ENCODE measurements at places on chromosomes 2 and 18.

DNA sequence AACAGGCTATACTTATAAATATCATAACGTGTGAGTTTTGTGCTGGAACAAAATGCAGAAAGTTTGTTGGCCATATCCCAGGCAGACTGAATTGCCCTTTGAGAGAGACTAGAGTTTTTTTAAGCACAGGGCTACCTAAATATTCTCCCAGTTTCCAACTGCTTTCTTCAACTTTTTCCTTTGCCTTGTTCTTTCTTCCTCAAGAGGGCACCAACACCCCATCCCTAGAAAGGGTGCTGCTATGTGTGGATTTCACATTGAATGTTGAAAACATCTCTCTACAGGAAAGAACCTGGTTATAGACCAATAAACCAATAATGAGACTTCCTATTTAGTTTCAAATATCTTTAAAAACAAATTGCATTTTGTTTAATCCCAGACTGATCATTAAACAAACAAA lies 87.9 kb downstream of the ICOS start:
- DNase-seq: no peak

GRCh38 chr18:47677952-47678351 lies 252.5 kb downstream of the SMAD2 start:
- no peak for DNase-seq

DNA sequence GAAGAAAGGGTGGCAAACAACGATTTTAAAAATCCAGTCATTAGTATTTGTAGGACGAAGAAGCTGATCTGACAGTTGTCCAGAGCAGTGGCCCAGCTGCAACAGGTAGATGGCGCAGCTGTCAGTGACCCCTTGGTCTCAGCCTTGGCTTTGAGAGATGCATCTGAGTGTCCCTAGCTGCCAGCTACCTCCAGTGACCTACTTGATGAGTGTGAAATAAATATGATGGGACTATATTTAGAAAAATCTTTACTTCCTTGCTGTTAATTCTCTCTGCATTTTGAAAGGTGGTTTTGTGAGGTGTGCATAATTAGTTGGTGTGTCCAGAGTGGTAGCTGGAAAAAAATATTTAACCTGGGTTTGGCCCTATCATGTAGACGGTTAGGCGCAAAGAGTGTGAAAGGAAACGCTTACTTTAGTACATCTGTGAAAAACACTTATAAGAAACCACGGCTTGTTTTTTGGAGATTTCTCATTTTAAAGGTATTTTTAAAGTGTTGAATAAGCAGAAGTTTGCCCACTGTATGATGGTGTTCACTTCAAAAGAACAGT lies 963 bp downstream of the INPP1 start:
- DNase-seq: no peak

DNA sequence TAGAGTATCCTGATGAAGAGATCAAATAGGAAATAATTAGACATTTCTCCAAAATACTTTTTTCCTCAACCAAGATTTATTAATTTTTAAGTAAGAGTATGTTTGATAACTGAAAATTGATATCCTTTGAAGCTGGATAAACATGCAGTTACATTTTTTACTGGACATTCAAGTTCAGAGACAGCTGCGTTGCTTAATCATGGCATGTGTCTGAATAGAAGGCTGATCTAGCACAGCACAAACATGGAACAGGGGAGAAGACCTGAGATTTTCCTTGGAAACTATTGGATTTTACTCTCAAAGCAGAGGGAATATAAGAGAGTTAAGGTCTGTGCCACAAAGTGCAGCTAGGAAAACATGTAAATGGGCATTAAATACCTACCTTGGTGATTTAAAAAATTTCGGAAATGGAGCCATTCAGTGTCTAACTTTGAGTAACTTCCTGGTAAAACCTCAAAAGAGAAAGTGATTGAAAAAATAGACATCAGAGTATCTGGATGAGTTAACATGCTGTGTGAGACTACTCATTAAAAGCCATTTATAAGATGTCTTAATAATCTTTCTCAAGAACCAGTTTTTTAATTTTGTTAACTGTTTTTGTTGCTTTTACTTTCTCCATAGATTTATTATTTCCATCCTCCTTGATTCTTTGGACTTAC lies 31.8 kb downstream of the CRIM1 start:
- DNase-seq: no peak

- DNase-seq: no peak
Observed at GRCh38 chr2:103887625-103888024, 966.3 kb upstream of the POU3F3 start.

- no peak for DNase-seq
Observed at GRCh38 chr2:176589825-176590440, 320.7 kb downstream of the MTX2 start.

DNA sequence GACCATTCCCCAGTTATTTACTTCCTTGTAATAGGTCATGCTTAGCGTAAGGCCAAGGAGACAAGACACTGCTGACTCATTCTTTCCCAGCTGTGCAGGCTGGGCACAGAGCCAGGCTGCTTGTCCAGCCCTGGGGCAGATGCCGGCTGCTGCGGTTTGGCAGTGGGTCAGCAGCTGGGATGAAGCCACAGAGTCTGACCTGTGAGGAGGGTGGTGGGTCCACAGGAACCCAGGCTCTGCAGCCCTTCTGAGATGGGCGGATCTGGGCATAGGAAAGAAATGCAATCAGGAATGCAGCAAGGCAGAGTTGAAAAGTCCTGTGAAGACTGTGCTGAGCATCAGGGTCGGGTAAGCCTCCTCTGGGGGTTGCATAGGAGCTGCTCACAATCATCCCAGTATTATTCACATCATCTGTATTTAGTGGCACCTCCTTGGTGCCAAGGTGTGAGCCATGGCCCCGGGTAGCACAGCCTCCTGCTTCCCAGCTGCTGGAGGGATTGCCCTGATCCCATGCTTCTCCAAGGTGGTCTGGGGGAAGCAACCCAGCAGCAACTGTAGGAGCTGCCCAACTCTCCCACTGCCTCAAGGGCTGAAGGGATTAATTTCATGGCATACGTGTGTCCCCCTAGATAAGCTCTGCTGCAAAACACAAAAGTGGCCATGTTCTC lies 139.0 kb downstream of the DDX1 start:
- no peak for DNase-seq

GRCh38 chr2:168137510-168138180 lies 109.8 kb downstream of the STK39 start:
- no peak for DNase-seq

DNA sequence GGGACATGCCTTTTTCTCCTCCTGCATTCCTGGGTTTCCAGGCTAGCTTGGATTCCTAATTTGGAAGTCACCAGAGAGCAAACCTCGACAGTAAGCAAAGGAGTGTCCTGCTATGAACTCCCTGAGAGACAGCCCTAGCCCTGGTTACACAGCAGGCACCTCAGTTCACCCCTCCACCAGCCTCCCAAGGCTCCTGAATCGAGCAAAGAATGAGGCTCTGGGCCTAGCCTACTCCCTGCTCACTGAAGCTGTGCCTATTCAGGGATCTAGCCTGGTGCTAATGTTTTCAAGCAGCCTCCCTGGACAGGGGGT lies 66.7 kb upstream of the RMDN2 start:
- DNase-seq: no peak

GRCh38 chr2:33891616-33892015 lies 292.5 kb upstream of the FAM98A start:
- no peak for DNase-seq

DNA sequence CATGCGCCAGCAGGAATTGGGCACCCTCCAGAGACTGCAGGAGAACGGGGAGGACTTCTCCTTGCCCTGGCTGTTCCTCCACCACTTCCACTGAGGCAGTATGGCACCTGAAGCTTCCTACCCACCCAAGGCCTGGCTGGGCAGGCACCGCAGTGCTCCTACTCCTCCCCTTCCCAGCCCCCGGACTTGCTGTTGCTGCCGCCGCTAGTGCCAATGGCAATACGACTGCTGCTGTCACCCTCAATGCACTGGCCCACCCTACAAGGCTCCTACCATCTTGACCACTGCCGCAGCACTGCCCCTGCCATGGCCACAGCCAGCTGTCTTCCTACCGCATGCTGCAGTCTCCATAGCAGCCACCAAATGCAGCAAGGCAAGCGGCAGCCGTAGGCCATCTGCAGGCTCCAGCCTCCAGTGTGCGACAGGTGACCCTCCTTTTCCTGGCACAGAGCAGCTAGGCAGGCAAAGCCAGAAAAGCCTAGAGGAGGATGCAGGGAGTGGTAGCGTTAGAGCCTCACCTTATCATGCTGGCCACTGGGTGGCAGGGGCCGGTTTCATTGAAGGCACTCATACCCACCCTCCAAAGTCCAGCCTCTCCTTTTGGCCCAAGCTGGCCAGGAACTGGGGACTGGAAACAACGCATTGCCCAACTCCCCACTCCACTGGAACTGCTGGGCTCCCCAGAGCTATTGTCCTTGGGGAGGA lies 47.4 kb upstream of the ANKRD62 start:
- DNase-seq: no peak

GRCh38 chr2:25275575-25275965 lies 66.2 kb downstream of the DNMT3A start:
- DNase-seq: no peak

- no peak for DNase-seq
Observed at GRCh38 chr2:174892546-174892945, 112.6 kb downstream of the CHN1 start.

DNA sequence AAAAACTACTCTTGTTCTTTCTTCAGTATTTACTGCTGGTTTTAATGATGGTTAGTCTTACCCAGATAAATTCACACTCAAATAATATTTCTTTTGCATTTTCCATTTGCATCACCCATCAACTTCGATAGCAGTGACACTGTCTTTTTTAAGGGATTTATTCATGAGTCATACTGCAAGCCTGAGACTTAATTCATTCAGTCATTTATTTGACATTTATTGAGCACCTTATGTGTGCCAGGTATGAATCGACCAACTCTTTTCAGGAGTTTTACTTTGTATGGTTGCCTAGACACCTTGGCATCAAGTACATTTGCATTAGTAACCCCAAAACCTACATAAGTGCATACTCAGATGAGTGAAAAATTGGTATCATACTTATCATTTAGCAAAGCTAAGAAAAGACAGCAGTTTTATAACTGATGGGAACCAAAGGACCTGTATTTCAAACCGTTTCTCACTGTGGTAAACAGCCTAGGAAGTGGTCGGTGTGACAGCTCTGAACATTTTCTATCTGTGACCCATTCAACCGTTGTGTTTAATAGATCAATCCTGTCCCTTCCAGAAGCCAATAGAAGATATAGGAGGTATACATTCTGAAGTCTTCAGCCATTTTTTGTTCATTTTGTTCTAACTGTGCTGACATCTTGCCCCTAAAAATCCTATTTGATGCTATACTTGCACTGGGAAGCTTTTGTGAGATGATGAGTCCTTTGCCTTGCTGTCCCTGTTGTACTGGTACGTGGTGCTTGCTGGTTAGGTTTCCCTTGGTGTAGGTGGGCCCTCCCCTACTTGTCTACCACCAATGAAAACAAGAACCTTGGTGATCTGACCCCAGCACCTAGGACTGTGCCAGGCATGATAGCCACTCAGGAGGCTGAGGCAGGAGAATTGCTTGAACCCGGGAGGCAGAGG lies 484.7 kb upstream of the RAB12 start:
- no peak for DNase-seq

GRCh38 chr18:45236676-45237075 lies 378.6 kb upstream of the SLC14A2 start:
- no peak for DNase-seq

DNA sequence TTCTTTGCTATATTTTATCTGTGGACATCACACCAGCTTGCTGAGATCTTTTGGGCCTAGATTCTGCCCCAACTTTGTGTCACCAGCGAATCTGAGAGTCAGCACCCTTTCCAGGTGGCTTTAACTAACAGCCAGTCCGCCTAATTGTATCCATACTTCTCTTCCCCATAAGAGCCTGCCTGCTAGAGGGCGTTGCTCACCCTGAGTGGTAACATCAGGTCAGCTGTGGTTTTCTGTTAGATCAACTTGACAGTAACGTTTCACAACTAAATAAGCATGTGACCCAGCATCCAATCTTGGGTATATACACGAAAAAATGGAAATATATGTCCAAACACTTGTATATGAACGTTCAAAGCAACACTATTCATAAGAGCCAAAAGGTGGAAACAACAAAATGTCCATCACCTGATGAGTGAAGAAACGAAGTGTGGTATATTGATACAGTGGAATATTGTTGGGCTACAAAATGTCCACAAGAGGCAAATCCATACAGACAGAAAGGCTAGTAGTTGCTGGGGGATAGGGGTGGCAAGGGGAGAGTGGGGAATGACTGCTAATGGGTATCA lies 24.9 kb downstream of the EFHD1 start:
- DNase-seq: no peak

DNA sequence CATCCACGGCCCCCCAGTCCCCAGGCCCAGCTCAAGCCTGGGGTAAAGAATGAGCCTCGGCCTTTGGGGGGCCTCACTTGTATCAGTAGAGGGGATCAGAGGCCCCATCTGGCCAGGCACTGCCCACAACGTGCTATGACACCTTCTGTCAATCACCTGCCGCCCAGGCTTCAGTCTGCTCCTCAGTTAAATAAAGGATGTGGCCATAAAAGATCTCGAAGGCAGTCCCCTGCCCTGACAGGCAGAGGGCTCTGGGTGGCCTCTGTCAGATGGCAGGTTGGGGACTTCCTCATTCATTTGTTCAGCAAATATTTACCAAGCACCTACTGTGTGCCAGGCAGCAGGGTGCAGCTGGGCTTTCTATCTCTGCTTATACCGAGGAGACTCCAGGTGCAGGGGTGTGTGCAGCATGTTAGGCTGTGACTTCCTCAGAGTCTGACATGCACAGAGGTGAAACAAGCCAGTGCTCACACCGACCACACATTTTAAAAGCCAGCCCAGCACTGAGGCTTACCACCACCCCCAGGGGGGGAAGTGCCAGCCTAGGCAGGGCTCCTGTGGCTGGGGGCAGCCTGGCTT lies 166.4 kb downstream of the GALNT1 start:
- no peak for DNase-seq

DNA sequence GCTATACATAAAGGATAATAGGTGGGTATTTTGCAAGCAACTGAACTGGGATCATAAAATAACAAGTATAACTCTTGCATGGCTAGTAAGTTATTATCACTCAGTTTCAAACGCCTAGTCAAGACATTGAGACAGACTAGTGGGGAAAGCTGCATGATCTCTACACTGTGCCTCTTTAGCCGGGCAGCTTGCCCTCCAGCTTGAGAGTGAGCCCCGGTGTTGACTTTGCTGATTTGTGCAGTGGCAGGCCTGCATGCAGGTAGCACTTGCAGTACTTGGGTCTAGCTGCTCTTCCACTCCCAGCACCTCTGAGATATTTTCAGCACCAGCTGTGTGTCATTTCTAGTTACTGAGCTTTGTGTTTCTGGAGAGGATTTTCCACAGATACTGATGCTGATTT lies 118.8 kb upstream of the DAPL1 start:
- no peak for DNase-seq

GRCh38 chr2:217905896-217906295 lies 96.9 kb downstream of the TNS1 start:
- no peak for DNase-seq

GRCh38 chr2:215745331-215745730 lies 268.0 kb downstream of the MREG start:
- no peak for DNase-seq

GRCh38 chr18:44602380-44602779 lies 78.3 kb upstream of the SETBP1 start:
- no peak for DNase-seq

GRCh38 chr2:238754259-238754658 lies 93.6 kb upstream of the TWIST2 start:
- DNase-seq: no peak

- DNase-seq: no peak
Observed at GRCh38 chr18:4293337-4293736, 161.8 kb downstream of the DLGAP1 start.

GRCh38 chr2:174485788-174486562 lies 854 bp downstream of the GPR155 start:
- DNase-seq: no peak
